HL-60 (cell line): ENCODE measurements at places on chromosomes 16 and 17.

- no peak for DNase-seq
Observed at GRCh38 chr17:2964831-2965230, 98.6 kb downstream of the OR1D5 start.

- no peak for DNase-seq
Observed at GRCh38 chr17:4497101-4497824, 1.4 kb upstream of the SPNS2 start.

GRCh38 chr16:48353565-48354163, 31.5 kb downstream of the SIAH1 start:
- peak; percentile 61 for DNase-seq

GRCh38 chr16:4496305-4496704, 20.1 kb downstream of the HMOX2 start:
- no peak for DNase-seq
